PC-9 (cell line): ENCODE measurements at places on chromosomes 7 and 10. TPM values are rescaled to one million over a fixed set of nuclear protein-coding genes. Genes with fewer than 3 reads are reported as not detected.

- DNase-seq = no peak
These were observed 77.8 kb upstream of the PTN start for GRCh38 chr7:137421366-137421765.

DNA sequence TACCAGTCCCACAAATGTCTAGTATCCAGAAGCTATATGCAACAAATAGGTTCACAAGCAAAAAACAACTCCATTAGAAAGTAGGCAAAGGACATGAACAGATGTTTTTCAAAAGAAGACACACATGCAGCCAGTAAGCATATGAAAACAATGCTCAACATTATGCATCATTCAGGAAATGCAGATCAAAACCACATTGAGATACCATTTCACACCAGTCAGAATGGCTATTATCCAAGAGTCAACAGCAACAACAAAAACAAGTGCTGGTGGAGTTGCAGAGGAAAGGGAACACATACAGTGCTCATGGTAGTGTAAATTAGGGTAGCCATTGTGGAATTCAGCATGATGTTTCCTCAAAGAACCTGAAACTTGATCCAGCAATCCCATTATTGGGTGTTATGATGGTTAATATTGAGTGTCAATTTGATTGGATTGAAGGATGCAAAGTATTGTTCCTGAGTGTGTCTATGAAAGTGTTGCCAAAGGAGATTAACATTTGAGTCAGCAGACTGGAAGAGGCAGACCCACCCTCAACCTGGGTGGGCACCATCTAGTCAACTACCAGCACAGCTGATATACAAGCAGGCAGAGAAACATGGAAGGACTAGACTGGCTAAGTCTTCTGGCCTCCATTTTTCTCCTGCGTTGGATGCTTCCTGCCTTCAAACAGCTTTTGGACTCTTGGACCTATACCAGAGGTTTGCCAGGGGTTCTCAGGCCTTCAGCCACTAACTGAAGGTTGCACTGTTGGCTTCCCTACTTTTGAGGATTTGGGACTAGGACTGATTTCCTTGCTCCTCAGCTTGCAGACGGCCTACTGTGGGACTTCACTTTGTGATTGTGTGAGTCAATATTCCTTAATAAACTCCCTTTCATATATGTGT, 218.4 kb upstream of the SEMA3D start:
- no peak for DNase-seq

The GBF1 gene
- 18.6 and 28.3 TPM in 2 replicates for total RNA-seq

The CHAT gene
- not detected in 2 replicates for total RNA-seq

GRCh38 chr10:91708174-91708861, 75.4 kb upstream of the PPP1R3C start:
- DNase-seq = no peak

The CRPPA gene
- 8.0 and 9.2 TPM in 2 replicates for total RNA-seq

The AKR1E2 gene
- total RNA-seq = 1.9 and 2.0 TPM in 2 replicates

The NME8 gene
- total RNA-seq = not detected in 2 replicates

DNA sequence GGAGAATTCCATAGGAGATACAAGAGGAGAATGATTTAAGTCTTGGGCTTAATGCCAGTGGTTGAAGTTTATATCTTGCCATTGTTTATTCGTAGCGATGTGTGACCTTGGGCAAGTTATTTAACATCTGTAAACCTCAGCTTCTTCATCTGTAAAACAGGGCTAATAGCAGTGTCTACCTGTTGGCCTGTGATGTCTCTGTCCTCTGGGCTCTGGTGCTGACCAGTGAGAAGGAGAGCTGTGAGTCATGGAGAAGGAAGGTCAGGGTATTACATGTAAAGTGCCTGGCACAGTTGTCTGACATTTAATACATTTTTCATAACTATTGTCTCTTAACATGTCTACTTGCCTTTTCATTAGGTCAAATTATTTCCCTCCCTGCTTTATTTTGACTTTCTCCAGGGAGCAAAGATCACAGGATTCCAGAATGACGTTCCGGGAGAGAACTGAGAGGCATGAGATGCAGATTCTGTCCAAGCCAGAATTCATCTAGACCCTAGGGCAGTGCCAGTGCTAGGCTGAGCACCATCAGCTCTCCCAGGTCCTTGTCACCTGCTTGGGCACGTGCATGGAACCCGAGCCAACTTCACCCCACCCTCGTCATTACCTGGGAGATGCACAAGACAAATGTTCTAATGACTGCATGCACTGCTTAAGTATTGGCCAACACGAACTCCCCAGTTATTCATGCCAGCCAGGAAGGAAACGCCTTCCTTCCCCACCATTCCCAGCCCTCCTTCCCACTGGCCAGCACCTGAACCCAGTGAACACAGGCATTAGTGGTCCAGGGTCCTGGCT, 187.9 kb downstream of the DPY19L1 start:
- DNase-seq = no peak

DNA sequence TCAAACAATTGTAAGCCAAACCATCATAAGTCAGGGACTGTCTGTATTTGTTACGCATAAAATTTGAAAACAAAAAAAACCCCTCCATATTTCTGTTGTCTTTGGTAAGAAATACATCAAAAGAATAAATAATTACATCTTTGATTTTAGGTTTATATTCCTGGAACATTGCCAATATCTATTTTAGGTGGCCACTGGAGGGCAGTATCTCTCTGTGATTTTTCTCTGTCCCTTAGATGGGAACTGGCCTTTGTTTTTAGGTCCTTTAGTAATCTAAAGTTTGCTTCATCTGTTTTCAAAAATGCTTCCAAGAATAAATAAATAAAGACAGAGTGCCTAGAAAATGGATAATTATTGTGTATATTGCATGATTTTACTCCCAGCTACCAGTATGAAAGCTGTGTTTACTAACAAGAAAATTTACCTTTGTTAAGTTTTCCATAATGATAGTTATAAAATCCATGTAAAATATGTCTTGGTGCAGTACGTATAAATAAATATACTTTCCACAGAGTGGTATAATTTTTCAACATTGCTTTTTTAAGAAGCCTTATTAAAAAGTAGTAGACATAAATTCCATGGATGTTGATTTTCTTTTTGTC, 64.2 kb downstream of the PHYHIPL start:
- DNase-seq = peak; percentile 4

- no peak for DNase-seq
These were observed 625.3 kb downstream of the CNTNAP2 start for GRCh38 chr7:146741911-146742310.

The TEX36 gene
- total RNA-seq = 1.1 and 1.2 TPM in 2 replicates

DNA sequence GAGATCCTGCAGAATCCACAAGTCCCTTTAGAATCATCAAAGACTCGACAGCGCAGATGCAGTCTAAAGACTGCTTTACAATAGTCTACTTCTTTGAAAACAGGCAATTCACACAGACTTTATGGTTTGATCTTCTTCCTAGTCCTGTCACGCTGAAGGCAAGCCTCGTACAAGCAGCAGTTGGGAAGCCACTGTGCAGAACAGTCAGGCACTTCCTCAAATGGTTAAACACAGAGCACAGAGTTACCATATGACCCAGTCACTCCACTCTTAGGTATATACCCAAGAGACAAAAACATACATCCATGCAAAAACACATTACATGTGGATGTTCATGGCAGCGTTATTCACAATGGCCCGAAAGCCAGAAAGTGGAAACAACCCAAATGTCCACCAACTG, 41.4 kb downstream of the LRRC20 start:
- DNase-seq = no peak

- no peak for DNase-seq
These were observed 52.9 kb downstream of the CYP26A1 start for GRCh38 chr10:93126483-93127052.

DNA sequence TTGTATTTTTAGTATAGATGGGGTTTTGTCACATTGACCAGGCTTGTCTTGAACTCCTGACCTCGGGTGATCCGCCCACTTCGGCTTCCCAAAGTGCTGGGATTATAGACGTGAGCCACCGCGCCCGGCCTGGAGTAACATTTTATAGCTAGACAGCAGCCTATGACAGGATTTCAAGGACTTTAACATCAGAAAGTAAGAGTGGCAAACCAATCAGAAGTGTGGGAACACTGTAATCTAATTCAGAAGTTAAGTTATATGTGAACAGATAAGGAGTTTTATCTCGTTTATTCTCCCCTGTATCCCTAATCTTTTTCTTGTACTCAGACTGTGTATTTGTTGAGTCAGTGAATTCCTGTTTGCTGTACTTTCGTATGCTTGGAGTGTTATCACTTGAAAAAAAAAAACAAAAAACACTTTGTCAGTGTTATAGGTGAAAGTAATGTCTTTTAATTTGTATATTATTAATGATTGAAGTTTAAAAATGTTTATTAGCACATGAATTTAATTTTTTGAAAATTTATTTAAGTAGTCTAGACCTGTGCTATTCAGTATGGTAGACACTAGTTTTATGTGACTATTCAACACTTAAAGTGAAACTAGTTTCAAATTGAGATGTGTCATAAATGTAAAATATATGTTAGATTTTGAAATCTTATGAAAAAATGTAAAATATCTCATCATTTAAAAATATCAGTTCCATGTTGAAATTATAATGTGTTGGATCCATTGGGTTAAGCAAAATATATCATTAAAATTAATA, 38.6 kb downstream of the RSBN1L start:
- DNase-seq = no peak

DNA sequence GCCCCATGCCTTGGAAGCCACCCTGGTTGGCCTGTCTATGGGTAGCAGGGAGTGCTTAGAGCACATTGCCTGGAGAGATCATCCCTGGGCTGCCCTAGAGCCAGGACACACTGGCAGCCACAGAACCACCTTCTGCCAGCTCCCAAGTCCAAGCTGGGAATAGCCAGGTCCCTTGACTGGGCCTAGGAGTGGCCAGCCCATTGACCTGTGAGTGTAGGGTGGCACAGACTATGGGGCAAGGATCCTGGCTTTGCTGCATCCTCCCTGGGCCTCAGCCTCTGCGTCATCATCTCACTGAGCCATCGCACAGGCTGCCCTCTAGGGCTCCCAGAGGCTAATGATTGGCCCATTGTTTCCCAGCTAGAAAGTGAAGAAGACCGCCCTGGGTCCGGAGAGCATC, 7.0 kb downstream of the AQP1 start:
- no peak for DNase-seq

The GDF2 gene
- not detected in 2 replicates for total RNA-seq

DNA sequence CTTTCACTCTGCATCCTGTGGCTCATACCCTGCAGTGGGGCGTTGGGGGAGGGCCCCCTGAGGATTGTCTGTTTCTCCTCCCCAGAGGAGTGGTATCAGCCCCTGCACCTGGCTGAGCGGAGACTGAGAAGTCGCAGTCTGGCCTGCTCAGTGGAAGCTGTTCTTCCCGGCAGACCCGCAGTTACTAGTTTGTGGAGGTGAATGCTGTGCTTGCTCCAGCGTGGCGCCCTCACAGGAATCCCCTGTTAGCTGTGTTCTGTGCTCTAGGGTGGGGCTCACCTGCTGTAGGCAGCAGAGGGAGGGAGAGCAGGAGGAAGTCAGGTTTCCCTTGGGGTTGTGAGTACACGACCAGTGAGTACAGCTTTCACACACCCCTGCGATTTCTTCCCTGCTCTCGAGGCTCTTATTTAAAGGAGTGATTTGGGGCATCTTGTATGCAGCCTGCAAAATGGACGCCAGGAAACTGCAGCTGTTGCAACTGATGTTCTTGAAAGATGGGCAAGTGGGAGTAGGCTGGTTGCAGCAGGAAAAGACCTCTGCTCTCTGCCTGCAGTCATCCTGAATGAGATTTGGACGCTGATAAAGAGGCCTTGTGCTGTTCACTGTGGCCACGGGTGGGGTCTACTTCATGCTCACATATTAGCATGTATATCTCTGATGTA, 66.4 kb downstream of the HK1 start:
- DNase-seq = no peak

GRCh38 chr7:117937753-117938483, 64.7 kb upstream of the CTTNBP2 start:
- DNase-seq = no peak

The TPST1 gene
- total RNA-seq = 11.0 and 14.9 TPM in 2 replicates

The STX1A gene
- total RNA-seq = 39.1 and 40.5 TPM in 2 replicates

DNA sequence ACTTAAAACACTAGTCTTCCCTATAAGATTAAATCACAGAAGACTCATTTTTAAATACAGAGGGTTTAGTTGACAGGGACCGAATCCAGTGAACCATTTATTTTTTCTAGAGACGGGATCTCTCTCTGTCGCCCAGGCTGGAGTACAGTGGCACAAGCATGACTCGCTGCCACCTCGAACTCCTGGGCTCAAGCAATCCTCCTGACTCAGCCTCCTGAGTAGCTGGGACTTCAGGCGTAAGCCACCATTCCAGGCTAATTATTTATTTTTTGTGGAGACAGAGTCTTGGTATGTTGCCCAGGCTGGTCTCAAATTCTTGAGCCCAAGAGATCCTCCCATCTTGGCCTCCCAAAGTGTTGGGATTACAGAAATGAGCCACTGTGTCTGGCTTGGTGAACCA, 20.9 kb upstream of the LYZL1 start:
- no peak for DNase-seq

The LFNG gene
- 21.3 and 24.7 TPM in 2 replicates for total RNA-seq
